Activated CD8-positive, alpha-beta memory T cell treated with anti-CD3 and anti-CD28 coated beads for 48 hours (primary cell): ENCODE measurements at places on chromosomes 1 and 21.

DNA sequence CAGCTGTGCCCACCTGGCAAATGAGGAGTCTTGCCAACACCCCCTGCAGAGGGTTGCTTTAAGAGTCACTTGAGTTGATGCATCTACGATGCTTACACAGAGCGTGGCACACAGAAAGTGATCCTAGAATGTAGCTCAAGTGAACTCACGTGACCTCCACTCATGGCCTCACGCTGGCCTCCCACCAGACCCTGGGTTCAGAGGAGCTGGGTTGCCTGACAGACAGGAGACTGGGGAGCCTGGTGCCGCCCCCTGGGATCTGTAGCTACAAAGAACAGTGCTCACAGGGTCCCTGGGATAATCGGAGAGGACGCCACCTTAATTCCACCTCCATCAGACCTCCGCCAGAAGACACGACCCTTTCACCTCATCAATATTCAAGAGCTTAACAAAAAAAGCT is 81.4 kb upstream of the CASZ1 start:
- no peak for DNase-seq

DNA sequence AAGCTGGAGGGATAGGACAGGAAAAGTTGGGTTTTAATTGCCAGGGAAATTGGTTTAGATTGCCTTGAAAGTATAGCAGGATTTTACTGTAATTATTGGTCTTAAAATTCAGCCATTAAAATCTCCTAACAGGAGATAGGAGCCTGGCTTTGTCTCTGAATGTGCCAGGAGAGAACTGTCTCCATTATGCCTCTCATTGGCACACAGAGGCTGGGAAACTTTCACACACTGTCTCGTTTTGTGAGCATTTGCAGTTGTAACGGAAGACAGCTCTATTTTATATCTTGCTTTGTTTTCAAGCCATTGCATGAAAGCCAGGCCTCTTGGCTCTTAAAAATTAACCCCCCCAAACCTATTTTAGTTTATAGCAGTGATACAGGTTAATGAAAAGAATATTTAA is 12.5 kb downstream of the DNAJC6 start:
- DNase-seq: no peak

GRCh38 chr1:63414691-63415365 is 47.4 kb downstream of the ALG6 start:
- DNase-seq: no peak

DNA sequence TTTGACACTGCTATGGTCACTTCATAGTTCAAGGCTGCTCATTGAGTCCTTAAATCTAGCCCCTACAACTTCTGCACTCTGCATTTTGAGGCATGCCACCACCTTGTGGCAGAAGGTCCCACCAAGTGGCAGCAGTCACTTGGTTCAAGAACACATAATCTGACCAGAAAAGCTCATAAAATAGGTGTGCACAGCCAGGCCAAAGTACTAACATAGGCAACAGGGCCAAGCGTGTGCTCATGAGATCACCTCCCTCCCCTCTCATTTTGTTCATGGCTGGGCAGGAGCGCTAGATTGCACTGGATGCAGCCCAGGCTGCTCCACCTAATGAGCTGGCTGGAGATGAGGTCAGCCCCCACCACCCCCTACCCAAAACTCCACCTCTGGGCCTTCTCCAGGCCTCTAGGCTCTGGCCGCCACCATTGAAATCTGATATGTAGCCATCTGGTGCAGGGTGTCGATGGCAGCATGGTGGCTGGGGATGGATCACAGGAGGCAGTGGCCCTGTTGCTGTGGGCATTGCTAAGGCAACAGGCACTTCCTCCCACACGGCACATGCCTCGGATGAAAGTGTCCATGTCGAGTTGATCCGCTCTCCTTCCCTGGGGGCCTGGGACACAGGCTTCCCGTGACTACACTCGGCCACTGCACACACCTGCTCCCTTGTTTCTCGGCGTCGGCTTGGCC is 193.2 kb downstream of the TRABD2B start:
- no peak for DNase-seq

DNA sequence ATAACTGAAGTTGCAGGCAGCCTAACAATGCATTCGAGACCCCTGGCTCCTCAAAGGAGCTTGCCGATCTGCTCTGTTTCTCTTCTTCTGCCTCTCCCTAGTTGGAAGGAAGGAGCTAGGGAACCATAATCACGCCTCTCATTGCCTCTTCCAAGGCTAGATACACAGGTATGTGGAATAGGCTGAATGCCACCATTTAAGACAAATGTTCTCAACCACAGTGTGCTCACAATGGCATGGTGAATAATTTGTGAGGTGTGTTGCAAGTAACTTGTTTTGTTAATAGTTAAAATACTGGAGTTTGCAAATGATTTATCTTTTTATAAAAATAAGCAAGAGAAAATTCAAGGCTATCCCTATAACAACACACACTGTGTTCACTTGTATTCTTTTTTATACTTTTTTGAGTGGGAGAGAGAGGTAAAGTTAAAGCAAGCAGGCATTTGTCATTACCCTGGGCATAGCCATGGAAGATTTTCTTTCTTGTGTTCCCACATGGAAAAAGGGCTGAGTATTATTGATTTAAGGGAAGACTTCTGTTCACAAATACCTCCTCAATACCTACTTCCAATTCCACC is 45.4 kb upstream of the SYT6 start:
- no peak for DNase-seq

DNA sequence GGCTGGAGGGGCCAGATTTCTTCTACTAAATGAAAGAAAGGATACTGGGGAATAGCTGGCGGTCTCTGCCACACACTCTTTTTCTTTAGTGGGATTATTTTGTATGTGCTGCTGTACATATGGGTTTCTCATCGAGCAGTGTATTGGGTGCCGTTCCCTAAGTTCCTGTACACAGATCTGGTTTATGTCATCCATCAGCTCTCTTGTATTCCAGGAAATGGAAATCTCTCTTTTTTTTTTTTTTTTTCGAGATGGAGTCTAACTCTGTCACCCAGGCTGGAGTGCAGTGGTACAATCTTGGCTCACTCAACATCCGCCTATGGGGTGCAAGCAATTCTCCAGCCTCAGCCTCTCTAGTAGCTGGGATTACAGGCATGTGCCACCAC is 27.0 kb upstream of the NID1 start:
- no peak for DNase-seq

- DNase-seq: no peak
Measured at GRCh38 chr1:163035446-163036249, 33.5 kb upstream of the RGS4 start.

- DNase-seq: no peak
Measured at GRCh38 chr1:43653339-43653738, 3.4 kb downstream of the KDM4A start.

DNA sequence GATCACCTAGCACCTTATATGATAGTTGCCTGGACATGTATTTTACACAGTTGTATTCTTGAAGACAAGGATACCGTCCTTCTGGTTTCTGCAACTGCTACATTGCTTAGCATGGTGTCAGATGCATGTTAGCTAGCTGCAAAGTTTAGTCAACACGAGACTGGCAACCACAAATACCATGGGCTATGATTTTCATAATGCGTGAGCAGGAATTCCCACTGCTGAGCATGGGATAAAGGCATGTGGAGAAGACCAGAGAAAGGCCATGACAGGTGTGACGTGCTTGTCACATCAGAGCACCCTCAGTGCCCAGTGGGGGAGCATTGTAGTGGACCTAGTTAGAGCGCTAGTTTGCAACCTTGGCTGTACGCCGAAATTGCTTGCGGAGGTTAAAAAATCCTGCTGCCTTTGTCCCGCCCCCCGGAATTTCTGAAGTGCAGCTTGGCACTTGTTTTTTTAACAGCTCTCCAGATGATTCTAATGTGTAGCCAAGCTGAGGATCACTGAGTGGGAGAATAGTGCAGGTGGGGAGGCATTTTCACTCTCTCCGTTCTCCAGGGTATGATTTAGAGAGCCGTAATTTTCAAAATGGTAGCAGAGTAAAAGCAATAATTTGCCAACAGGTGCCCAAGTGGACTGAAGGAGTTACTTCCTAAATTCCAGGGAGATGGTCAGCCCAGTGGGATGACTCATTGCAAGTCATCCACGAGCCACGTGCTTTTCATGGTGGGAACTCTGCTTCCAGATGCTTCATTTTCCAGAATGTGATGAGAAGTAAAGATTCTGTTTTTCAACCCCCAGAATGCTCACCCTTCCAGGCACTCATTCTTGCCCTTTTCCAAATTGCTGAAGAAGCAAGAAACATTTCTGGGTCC is 81.0 kb downstream of the CNIH3 start:
- no peak for DNase-seq

DNA sequence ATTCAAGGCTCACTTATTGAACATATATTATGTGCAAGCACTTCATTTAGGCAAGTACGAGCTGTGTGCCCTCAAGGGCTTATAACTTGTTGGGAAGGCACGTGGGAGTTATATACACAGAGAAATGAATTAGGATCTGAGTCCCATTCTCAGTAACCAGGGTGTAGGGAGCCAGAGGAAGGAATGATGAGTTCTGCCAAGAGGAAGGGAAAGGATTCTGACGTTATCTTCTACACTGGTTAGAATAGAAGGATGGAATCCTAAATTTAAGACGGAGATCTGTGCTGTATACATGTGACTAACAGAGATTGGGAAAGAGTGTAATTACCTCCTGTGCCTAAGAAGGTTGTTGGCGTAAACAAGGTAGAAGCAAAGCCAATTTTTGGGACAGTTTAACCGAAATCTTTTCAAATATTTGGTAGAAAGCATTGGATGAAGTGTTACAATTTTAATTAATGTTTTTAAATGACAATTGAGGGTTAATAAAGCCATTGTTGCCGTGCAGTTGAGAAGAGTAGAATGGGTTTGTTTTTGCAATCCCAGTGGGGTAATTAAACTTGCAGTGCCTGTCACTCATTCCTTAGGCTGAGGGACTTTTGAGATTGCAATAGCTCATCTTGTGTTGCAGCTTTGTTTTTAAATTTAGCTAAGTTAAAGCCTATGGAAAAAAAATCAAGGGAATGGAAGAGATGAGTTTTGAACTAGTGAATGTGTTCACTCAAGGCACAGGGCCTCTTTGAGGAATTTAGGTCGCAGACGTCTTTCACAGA is 177.2 kb downstream of the NFIA start:
- no peak for DNase-seq

- peak; percentile 21 for DNase-seq
Measured at GRCh38 chr1:178541829-178542553, 29.1 kb downstream of the TEX35 start.

GRCh38 chr1:40315239-40315794 is 1.8 kb downstream of the COL9A2 start:
- peak; percentile 84 for DNase-seq

DNA sequence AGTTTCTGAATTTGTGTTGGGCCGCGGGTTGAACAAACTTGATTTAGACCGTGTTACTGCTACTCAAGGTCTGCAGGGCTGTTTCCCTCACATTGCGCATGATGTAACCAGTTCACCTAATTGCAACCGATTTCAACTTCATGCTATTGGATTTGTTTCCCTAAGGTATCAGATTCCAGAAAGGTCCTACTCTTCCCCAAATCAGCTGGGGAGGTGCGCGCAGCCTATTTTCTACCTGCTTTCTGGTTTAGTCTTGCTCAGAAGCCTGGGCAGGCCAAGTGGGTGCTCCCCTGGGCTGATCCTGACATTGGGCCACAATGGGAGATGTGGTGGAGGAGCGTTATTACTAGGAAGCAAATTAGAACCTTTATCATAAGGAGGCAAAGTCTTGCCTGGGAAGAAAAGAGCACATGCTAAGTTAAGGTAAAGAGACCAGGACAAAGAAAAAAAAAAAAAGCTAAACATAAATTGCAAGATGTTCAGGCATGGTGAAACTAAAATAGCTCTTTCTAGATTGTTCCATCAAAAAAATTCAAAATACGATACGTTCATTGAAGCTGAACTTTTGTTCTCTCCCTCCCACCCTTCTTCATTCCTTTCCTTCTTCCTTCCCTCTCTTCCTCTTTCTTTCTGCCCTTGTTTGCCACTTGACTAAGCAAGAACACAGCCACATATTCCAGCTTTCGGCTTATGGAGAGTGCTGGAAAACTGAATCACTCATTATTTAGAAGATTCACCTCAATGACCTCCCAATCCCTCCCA is 28.8 kb upstream of the TARBP1 start:
- DNase-seq: no peak

DNA sequence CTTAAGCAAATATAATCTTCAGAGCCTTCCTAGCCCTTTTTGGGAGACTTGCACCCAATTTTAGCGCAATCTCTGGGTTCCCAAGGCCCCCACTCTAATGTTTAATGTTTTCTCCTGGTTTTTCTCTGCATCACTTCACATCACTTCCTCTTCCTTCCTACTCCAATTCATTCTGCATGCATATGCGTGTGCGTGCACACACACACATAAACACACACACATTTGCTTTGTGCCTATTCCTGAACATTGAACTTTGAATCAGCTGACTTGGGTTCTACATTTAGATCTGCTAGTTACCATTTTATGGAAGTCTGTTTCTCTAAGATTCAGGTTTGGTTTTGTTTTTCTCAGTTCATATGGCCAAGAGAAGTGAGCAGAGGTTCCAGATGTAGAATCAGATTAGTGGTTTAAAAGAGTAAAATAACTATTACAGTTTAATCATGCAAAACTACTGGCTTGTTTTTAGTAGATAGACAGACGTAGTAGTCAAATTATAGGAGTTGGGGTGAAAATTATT is 7.4 kb upstream of the EDEM3 start:
- no peak for DNase-seq

DNA sequence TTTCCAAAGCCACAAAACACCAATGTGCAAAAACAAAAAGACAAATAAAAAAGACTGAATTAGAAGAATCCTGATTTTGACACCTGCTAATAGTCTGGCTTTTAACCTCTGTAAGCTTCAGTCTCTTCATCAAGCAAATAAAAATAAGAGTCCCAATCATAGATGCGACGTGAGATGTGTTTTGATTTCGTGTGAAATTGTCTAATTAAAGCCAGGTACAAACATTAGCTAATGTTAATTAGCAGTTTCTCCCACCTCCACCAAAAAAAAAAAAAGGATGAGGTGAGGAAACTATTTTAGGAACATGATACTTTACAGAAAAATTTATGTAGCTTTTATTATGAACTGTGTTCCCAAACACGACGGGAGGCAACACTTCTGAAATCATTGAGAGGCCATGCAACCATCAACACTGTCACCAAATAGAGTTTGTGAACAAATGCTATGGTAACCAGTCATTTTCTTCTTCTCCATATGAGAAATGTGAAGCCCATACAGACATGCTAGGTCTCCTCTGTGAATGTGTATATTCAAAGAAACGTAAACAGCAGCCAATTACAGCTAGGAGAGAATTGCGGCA is 6.7 kb upstream of the EVI5 start:
- DNase-seq: no peak

DNA sequence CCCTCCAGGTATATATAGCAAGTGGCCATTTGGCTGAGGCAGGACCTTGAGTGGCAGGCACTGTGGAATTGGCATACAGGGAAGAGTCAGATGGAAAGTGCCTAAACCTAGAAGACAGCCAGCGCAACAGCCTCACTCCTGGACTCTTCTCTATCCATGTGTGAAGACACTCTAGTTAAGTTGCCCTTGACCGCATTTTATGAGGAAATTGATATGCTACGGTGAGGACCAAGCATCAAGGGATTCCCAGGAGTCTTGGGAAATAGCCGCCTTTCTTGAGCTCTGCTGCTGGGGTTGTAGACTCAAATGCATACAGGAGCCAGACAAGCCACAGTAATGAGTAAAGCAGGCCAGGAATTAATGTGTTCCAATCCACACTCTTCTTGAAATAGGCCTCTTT is 145.9 kb upstream of the KAZN start:
- no peak for DNase-seq

- DNase-seq: no peak
Measured at GRCh38 chr1:41215623-41216022, 26.5 kb downstream of the SCMH1 start.

- no peak for DNase-seq
Measured at GRCh38 chr1:38050397-38051078, 3.9 kb upstream of the POU3F1 start.

GRCh38 chr1:43549921-43550597 is 19.4 kb downstream of the PTPRF start:
- DNase-seq: peak; percentile 19
